ENCODE measurements at places on chromosomes 7 and 10. TPM values are rescaled to one million over a fixed set of nuclear protein-coding genes. Genes with fewer than 3 reads are reported as not detected.

ATG9B gene
- 4.3 TPM for total RNA-seq

GRCh38 chr10:59622320-59623132 is 87.1 kb downstream of the SLC16A9 start:
- H3K4me1 ChIP-seq = peaks cover 3% of the 10 kb centered on the region
- H3K27me3 ChIP-seq = no peaks in the 10 kb centered on the region
- no peaks in the 10 kb centered on the region for H3K36me3 ChIP-seq

GRCh38 chr10:21496343-21497176 is 28.9 kb downstream of the SKIDA1 start:
- peak overlapping the region; percentile 69 for H3K27ac ChIP-seq
- no peaks in the 10 kb centered on the region for H3K36me3 ChIP-seq
- peak; percentile 72 for DNase-seq
- H3K27me3 ChIP-seq = no peaks in the 10 kb centered on the region

GRCh38 chr7:156669035-156669828 is 28.7 kb downstream of the RNF32 start:
- no peaks in the 10 kb centered on the region for H3K27me3 ChIP-seq
- no peak for DNase-seq
- peaks cover 46% of the 10 kb centered on the region for H3K4me1 ChIP-seq
- H3K4me3 ChIP-seq = no peak overlapping the region
- H3K27ac ChIP-seq = peak overlapping the region; percentile 88
